ENCODE measurements at places on chromosomes 2 and 18.

- no peak for DNase-seq
Observed at GRCh38 chr18:5891184-5891853, 4.0 kb downstream of the TMEM200C start.

- DNase-seq, result no peak
Observed at GRCh38 chr2:144377914-144378313, 142.0 kb downstream of the ZEB2 start.

DNA sequence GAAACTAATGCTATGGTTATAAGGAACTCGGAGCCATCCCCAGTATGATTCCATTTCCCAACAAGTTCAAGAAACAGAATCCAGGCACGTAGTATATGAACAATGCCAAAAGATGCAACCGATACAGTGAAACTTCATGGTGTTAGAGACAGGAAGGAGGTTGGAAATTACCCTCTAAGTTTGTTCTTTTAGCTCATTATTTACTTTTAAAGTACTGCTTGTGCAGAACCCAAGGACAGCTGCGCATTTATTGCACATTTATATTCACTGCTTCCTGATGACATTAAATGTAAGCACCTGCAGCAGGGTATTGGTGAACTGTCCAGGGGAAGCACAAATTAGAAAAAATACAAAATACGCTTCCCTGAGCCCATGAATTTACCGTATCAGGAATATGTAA lies 63.0 kb upstream of the CYP1B1 start:
- DNase-seq, result no peak

DNA sequence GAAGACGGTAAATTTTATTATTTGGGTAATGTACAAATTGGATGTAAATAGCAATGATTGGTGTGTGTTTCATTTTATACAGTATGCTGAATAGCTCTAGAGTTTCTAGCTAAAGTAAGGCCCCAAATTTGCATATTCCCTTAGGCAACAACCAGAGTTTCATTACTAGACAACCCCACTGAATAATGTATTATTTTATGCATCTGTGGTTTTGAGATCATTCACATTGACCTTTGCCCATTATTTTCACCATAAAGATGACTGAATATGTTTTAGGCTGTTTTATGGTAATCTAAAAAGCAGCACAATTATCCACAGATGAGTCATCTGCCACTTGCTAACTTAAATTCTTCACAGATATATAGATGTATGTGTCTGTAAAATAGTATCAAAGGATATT lies 44.5 kb upstream of the C2orf74 start:
- no peak for DNase-seq

GRCh38 chr2:65345631-65346030 lies 86.8 kb downstream of the SPRED2 start:
- DNase-seq, result no peak

DNA sequence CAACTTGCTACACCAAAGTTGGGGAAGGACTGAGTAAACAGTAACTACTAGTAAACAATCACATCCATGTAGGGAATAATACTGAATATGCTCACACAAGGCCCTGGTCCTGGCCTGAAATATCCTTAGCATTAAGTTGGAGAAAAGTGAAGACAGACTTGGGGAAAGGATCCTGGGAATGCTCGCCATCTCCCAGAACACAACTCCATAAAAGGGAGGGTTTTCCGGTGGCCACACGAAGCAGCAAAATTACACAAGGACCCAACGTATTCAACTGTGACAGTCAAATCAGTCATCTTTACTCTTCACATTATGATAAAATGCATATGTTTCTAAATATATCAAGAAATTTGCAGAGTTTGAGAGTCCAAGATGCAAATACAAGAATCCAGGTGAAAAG lies 7.3 kb downstream of the NEMP2 start:
- no peak for DNase-seq

DNA sequence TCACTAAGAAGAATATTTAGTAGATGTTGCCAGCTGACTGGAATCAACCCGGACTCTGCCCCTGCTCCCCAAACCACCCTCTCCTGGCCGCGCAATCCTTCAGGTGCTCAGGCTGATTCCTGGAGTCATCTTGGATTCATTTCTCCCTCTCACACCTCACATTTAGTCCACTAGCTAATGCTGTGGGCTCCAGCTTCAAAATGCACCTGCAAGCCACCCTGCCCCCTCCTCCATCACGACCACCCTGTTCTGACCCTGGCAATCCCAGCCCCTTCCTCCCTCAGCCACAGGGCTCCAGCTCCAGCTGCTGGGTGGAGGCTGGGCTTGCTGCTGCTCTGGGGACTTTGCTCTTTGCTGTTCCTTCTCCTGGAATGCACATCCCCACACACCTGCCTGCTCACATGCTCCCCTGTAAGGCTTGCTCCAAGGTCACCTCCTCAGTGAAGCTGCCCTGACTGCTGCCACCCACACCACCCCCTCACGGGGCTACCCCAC lies 61.3 kb upstream of the SH3RF3 start:
- no peak for DNase-seq

- no peak for DNase-seq
Observed at GRCh38 chr2:98134172-98135005, 47.4 kb downstream of the VWA3B start.

GRCh38 chr2:138275292-138275690 lies 226.3 kb upstream of the SPOPL start:
- DNase-seq, result no peak
